ENCODE measurements at places on chromosomes 6 and 20.

GRCh38 chr6:31690231-31691077 is 9.6 kb upstream of the LY6G5C start:
- DNase-seq = no peak

GRCh38 chr6:52922161-52922560 is 12.7 kb upstream of the GSTA3 start:
- DNase-seq = no peak

DNA sequence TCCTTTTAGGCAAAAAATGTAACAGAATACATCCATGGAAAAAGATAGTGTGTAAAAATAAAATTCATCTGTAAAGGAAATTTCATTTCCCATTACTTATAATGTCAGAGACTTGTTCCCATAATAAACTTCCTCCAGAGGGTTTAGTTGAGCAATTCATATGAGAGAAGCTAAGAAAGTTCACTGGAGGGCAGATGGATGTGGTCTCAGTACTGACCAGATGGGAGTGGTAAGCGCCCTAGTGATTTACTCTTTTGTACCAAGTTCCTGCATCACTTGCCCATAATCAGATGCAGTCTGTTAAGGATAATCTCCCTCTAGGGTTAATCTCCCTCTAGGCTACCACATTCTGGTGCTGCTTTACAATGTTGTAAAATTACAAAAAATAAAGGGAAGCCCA is 61.7 kb downstream of the ESF1 start:
- DNase-seq = no peak

- DNase-seq = no peak
These were observed 114.0 kb upstream of the FLRT3 start for GRCh38 chr20:14451458-14451857.

GRCh38 chr6:11425876-11426275 is 111.7 kb upstream of the TMEM170B start:
- DNase-seq = no peak

DNA sequence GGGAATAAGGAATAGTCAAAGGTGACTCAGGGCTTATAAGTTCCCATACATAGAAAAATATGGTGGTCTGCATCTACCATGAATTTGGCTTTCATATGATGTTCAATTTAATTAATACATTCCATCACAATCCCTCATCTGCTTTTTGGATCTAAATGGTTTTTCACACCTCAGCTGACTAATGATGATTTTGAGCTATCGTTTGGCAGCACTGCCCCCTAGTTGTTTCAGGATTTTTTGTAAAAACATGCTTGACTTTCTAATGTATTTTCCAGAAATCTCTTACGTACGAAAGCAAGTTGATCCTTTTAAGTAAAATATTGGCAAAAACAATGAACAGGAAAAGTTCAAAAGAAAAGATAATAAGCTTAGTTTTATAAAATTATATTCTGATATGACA is 408.6 kb upstream of the ADGRB3 start:
- no peak for DNase-seq

DNA sequence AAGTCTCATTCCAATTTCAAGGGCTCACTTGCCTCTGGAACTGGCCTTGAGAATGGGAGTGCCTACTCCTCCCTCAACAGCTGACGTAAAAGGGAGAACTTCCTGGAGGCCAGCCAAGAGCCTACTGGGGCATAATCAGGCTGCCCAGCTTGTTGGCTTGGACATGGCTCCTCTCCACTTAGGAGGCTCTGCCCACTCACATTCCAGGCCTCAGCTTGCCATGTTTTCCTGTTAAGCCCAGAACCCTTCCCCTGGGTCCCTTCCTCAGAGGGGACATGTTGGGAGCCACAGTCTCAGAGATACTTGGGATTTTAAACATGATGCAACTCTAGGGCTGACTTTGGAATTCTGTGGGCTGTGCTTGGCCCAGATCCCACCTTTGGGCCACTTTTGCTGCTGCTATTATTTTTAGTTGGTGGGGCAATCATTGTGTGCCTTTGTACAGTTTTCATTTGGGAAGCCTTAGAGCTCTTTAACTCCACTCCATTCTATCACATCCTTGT is 31.5 kb upstream of the ADTRP start:
- no peak for DNase-seq

GRCh38 chr6:92688342-92688741 is 731.0 kb downstream of the EPHA7 start:
- DNase-seq = no peak

DNA sequence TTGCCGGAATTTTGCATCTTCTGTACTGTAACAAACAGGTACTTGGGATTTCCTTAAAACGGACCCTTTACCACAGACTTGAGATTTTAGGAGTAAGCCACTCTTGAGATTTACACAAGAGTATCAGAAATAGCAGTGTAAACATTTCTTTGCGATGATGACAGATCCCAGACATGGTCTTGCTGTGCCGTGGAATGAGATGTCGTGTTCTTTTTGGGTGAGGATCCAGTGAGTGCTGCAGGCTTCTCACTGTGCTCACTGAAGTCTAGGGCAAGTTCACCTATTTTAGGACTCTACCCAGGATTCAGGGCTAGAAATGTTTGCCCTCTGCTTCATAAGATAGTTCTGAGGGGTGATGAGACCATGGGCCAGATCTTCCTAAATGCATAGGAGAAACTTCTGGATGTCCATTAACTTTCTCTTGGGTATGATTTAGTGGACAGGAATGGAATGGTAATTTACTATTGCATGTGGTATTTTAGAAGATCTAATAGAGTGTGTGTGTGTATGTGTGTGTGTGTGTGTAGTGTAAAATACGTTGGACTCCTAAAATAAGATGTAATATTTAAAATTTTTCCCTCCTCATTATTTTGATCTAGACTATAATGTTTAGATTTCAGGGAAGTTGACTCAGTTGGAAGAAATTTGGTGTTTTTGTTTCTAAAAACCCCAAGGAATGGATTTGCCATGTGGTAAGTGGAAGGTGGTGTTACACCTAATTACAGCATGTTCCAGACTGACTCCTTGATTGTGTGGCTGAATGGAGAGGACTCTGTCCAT is 8.5 kb downstream of the LRRC1 start:
- DNase-seq = no peak

GRCh38 chr20:62925420-62926228 is 681 bp downstream of the DIDO1 start:
- DNase-seq = no peak

Data from SK-N-MC (cell line).